ENCODE measurements at places on chromosomes 4 and X. TPM values are rescaled to one million over a fixed set of nuclear protein-coding genes. Genes with fewer than 3 reads are reported as not detected.

DNA sequence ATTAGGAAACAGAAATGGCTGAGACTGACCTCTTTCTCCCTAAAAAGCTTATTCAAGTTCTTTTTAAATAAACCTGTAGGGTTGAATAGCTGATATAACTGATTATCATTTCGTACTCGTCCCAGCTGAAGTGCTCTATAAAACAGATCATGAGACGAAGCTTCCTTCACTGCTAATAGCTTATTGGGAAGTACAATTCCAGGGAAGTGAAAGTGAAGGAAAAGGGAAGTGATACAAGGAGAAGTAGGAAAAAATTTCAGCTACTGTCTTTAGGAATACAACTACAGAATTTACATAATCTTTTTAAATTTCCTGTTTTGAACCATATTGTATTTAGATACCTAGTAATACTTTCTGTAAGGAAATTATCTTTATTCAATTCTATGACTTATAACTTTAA, 103.0 kb downstream of the SNCA start:
- no peak for DNase-seq

- DNase-seq, result no peak
Measured at GRCh38 chrX:41442824-41443550, 4.2 kb upstream of the NYX start.

Gene SH2D1A
- not detected for polyA plus RNA-seq

Gene CRMP1
- polyA plus RNA-seq, result 0.80 TPM

Gene NDUFC1
- 111 TPM for polyA plus RNA-seq

DNA sequence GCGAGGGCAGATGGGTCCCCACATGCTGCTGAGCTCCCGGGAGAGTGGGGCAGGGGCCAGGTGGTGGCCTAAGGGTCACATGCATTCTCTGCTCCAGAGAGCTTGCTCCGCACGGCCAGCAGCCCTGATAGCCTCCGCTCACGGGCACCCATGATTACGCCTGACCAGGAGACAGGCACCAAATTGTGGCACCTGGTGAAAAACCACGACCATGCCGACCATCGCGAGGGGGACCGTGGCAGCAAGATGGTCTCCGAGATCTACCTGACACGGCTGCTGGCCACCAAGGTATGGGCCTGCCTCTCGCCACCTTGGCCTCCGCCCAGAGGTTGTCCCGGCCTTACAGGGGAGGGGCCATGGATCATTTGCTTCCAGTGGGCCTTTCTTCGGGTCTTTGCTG, 9.2 kb downstream of the LAGE3 start:
- no peak for DNase-seq

DNA sequence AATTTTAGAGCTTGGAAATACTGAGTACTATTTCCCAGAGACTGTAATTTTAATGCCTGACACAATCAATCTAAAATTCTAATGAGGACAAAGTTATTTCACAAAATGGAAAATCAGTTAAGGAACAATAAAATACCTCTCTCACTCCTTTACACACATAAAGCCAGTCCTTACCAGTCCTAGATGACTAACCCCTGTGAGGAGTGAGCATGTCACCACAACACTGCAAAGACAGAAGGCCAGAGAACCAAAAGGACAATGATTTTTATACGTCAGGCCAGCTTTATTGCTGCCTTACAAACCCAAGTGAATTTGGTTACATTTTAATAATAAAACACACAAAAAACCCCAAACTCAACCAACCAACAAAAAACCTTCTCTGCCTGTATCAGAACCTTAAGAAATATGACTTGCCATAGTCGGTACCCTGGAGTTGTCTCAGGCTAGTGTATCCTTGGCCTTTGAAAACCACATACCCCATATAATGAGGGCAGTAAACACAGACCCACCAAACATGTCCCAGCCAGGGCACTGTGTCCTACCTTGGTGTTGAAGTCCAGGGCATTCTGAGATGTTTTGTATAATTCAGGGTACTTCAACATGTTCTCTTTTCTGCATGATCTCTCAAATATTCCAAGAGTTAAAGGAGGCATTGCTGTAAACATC, 57.6 kb downstream of the SHISA3 start:
- no peak for DNase-seq

GRCh38 chr4:170271723-170272122, 182.0 kb upstream of the AADAT start:
- DNase-seq, result no peak

- no peak for DNase-seq
Measured at GRCh38 chr4:75340561-75340960, 173.6 kb downstream of the RCHY1 start.

GRCh38 chr4:1927675-1928074, 56.5 kb downstream of the NSD2 start:
- DNase-seq, result no peak

DNA sequence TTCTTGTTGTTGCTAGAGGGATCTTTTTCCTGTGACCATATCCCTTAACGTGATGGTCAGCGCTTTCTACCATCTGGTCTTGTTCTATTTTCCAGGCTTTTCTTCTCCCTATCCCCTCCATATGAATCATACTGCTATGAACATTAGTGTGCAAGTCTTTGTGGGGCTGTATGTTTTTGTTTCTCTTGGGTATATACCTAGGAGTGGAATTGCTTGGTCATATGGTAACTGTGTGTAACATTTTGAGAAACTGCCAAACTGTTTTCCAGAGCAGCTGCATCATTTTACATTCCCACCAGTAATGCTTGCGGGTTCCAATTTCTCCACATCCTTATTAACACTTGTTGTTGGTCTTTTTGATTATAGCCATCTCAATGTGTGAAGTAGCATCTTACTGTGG, 121.4 kb downstream of the SPRY1 start:
- DNase-seq, result no peak

All from A549 (cell line).